ENCODE measurements at places on chromosomes 11 and 22. TPM values are rescaled to one million over a fixed set of nuclear protein-coding genes. Genes with fewer than 3 reads are reported as not detected.

DNA sequence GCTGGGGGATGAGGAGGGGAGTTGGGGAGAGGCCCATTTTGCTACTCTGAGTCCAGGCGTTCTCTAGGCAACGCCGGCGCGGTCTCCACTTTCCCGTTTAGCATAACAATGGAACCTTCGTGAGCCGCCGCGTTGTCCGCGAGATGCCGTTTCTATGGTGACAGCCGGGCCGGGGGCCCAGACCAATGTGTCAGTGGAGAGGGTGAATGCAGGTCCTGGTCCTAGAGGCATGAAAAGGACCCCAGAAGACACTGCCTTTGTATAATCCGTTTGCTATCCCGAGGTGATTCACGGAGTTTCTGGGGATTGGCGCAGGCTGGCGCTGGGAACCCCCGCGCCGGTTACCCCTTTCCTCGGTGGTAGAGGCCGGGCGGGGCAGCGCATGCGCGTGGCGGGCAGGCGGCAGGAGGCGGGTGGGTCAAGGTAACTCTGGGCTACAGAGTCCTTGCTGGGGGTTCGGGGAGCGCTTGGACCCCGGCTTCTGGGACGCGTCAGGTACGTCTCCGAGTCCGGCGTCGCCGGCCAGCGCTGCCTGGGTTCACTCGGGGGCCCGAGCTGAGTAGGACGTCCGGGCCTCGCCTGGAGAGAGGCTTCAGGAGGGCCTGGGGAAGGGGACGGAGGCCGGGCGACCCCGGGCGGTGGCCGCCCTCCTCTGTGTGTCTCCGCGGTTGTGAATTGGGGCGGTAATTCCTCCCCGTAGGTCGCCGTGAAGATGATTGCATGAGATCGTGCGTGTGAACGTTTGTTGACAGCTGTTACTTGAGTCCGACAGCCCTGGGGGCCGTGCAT is at the start of the genes CBY1 and FAM227A:
Gene CBY1, plus strand, starts transcription at position 383 of the 789 bp plus-strand sequence. CDS start 11,417 bp downstream, outside the sequence.
Gene FAM227A, minus strand, starts transcription at position 137 of the 789 bp plus-strand sequence. CDS start 6,224 bp downstream, outside the sequence.
- H3K36me3 ChIP-seq: no peaks in the 10 kb centered on the region
- peak within 1 kb of the TSS; percentile 88 for H3K4me3 ChIP-seq
- peak; percentile 82 for DNase-seq
- peak within 1 kb of the TSS; percentile 96 for H3K27ac ChIP-seq

PACSIN3 gene
- total RNA-seq: 9.2 TPM

USP2 gene
- total RNA-seq: 0.15 TPM

GRCh38 chr11:67032830-67033551 is 10.1 kb downstream of the SYT12 start:
- H3K4me1 ChIP-seq: no peaks in the 10 kb centered on the region
- H3K36me3 ChIP-seq: no peaks in the 10 kb centered on the region
- H3K4me3 ChIP-seq: no peak overlapping the region
- no peaks in the 10 kb centered on the region for H3K27me3 ChIP-seq

DNA sequence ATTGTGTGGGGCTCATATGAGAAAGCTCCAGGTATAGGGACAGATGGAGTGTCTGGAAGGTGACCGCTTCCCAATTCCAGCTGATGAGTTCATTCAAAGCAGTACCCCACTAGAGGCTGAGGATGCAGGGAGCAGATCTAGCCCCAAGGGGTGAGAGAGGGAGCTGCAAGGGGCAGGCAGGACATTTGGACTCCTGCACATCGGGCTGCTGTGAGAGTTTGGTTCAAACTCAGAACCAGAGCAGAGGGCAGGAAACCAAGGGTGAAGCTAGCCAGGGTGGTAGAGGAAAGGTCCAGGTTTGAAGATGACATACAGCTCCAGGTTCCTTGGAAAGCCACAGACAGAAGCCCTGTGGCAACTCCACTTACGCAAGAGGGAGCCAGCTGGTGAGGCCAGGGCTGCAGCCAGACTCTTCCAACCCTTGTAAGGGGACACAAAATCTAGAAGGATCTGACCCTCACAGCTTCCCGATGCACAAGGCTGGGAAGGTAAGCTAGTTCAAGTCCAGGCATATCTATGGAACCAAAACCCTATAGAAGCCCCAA is 1.9 kb downstream of the CSNK2A3 start:
- no peak overlapping the region for H3K27ac ChIP-seq
- DNase-seq: no peak
- no peaks in the 10 kb centered on the region for H3K27me3 ChIP-seq
- H3K36me3 ChIP-seq: no peaks in the 10 kb centered on the region
- no peak overlapping the region for H3K4me3 ChIP-seq

DNA sequence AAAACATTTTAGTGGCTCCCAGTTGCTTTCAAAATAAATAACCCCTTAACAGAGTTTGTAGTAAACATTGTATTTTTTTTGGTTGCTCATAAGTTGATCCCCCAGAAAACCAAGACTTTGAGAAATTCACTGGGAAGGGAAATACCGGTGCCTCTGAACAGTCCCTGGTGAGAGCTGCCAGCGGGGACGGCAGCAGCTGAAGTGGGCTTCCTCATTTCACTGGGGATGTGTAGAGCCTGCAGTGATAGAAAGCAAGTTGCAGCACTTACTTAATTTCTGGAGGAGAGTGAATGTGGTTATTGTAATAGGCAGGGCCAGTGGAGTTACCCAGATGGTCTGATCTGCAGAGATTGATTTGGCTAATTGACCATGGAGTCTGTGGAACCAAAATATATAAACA is 18.6 kb upstream of the MCHR1 start:
- no peak for DNase-seq
- H3K4me1 ChIP-seq: no peaks in the 10 kb centered on the region
- no peak overlapping the region for H3K4me3 ChIP-seq
- H3K36me3 ChIP-seq: no peaks in the 10 kb centered on the region
- H3K27me3 ChIP-seq: no peaks in the 10 kb centered on the region

- H3K27me3 ChIP-seq: no peaks in the 10 kb centered on the region
- H3K4me3 ChIP-seq: no peak overlapping the region
- no peaks in the 10 kb centered on the region for H3K4me1 ChIP-seq
- H3K27ac ChIP-seq: no peak overlapping the region
- no peak for DNase-seq
These were observed 38.4 kb upstream of the THY1 start for GRCh38 chr11:119461229-119461963.

GRCh38 chr22:28874061-28874460 is 9.3 kb upstream of the ZNRF3 start:
- H3K4me3 ChIP-seq: no peak overlapping the region
- DNase-seq: no peak
- H3K27ac ChIP-seq: no peak overlapping the region
- no peaks in the 10 kb centered on the region for H3K36me3 ChIP-seq
- no peaks in the 10 kb centered on the region for H3K4me1 ChIP-seq

PHLDA2 gene
- 2.9 TPM for total RNA-seq

DNA sequence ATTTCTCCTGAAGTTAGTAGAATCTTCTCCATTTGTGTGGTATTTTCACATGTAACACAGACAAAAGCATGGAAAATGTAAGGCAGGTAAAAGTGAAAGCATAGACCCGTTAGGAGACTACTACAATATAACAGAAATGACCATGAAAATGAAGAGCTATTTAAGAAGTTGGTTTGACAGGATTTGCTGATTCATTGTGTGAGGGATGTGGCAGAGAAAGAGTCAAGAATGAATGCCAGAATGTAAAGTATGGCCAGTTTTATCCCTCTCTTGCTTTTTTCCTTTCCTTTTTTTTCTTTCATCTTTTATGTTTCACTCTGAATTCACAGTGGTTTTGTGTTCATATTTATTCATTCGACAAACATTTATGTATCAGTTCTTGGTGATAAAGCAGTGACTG is 115.9 kb downstream of the ARFGAP2 start:
- H3K27ac ChIP-seq: no peak overlapping the region
- H3K4me3 ChIP-seq: no peak overlapping the region
- DNase-seq: no peak
- no peaks in the 10 kb centered on the region for H3K36me3 ChIP-seq
- no peaks in the 10 kb centered on the region for H3K27me3 ChIP-seq

GRCh38 chr22:36419177-36419911 is 31.6 kb upstream of the MYH9 start:
- H3K27me3 ChIP-seq: no peaks in the 10 kb centered on the region
- peaks cover 8% of the 10 kb centered on the region for H3K4me1 ChIP-seq
- no peaks in the 10 kb centered on the region for H3K36me3 ChIP-seq
- H3K27ac ChIP-seq: no peak overlapping the region
- H3K4me3 ChIP-seq: no peak overlapping the region
